ENCODE measurements at places on chromosomes 7 and 10. TPM values are rescaled to one million over a fixed set of nuclear protein-coding genes. Genes with fewer than 3 reads are reported as not detected.

DNA sequence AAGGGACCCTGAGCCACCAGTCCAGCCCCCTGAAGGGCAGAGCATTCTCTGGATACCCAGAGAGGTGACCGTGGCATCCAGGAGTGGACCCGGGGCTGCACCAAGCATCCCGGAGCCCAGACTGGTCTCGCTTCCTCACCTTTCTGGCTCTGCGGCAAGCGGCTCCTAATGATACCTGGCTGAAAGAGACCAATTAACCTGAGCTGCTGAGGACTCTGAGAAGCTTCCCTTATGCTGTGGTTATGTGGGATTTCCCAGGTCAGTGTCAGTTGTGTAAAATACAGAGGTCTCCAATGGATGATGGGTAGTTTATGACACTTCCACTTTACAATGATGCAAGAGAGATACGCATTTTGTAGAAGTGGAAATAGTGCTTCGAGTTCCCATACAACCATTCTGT is 51.5 kb downstream of the PFKFB3 start:
- DNase-seq, result no peak

DNA sequence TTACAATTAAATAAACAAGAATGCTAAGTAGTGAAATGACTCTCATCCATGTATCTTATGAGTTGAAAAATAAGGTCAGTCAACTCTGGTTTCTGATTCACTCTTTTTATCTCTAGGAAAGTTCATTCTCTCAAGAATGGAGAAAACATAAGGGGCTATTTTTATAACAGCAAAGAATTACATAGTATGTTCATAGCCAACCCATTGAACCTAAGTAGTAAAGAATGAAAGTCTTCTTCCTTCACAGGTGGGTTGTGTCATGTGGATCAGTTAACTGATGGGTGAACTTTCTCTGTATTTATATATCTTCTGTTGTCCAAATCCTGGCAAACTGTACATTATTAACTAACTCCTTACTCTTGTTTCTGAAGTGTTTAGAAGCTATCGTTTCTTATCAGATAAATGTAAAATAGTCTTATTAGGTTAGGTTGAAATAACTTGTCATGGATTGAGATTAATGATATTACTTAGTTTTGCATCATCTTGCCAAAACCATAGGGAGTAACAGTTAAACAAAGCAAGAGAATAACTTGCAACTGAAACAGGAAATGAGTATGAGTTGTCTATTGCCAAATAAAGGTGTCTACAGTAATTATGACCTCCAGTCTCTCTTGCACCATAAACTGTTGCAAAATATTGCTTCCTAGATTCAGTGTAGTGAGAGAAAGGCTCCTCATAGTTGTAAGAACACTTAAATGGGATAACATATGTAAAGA is 86.8 kb downstream of the ANKRD7 start:
- peak; percentile 92 for DNase-seq

- no peak for DNase-seq
These were observed 31.6 kb upstream of the PRSS37 start for GRCh38 chr7:141872931-141873330.

- DNase-seq, result no peak
These were observed 11.7 kb upstream of the MTERF1 start for GRCh38 chr7:91892099-91892705.

- no peak for DNase-seq
These were observed 31.8 kb upstream of the TMEM273 start for GRCh38 chr10:49220031-49220430.

The ACBD7 gene
- 0.63 TPM for total RNA-seq

DNA sequence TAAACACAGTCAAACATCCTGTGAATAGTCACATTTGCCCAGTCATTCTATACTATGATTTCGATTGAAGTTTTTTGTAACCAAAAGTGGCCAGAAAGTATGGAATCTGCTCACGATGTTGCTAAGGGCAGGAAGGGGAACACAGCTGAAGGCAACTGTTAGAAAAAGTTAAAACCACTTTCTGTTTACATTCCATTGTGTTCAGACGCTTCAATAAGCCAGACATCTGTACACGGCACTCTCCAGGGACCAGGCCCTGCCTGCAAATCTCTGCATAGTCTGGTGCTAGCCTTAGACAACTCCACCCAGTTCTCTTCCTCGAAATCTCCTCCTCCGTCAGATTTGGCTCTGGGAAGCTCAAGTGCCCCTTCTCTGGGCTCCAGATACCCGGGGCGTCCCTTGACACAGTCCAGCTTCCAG is 17.1 kb upstream of the TMEM120A start:
- no peak for DNase-seq

The TRA2A gene
- total RNA-seq, result 113 TPM

DNA sequence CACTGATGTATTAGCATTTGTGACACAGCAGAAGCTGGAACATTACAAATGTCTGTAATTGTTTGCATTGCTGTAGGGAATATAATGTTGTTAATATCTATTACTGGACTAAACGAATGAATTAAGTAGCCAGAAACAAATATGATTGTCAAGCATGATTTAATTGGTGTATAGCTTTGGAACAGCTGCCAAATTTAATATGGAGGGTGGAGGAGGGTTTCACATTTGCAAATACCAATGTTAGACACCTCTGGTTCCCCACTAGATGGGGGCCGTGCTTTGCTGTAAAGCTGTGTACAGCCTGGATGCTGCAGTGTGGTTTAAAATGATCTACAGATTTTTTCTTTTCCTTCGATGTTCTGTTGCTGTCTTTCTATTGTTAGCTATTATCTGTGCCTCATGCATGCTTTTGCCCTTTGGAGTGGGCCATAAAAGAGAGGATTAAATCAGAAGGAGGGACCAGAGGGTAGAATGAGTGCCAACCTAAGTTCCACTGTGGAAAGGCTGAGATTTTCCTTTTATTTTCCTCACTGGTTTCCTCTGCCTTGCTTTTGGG is 23.1 kb downstream of the DNAJB9 start:
- DNase-seq, result peak; percentile 11

DNA sequence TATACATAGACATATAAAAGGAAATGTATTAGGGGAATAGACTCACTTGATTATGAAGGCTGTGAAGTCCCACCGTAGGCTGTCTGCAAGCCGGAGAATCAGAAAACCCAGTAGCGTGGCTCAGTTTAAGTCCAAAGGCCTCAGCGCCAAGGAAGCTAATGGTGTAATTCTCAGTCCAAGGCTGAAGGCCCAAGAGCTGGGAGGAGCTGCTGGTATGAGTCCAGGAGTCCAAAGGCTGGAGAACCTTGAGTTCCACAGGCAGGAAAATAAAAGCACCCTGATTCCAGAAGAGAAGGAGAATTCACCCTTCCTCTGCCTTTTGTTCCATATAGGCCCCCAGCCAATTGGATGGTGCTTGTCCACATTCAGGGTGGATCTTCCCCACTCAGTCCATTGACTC is 166.2 kb upstream of the TAC1 start:
- DNase-seq, result no peak

The CYP3A4 gene
- total RNA-seq, result not detected

The C10orf105 gene
- not detected for total RNA-seq

DNA sequence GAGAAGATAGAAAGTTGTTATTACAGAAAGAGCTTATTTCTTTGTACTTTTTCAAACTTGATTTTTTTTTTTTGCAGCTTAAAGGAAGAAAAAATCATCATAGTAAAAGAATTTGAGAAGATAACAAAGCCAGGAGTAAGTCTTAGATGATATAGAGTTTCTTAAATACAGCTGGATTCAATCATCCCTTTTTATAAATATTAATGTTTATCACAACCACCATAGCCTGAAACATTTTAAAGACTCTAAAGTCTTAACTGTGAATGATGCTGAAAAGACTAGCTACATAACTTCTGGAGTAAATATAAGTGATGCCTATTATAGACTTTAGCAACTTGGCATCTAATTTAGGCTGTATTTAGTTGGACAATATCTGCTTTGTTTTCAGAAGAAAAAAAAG is 54.8 kb upstream of the FGL2 start:
- no peak for DNase-seq

GRCh38 chr10:70494536-70494935 is 16.0 kb downstream of the PALD1 start:
- DNase-seq, result no peak

GRCh38 chr10:49619613-49620012 is 5.8 kb downstream of the CHAT start:
- no peak for DNase-seq

- DNase-seq, result no peak
These were observed 52.9 kb upstream of the HBP1 start for GRCh38 chr7:107115762-107116540.

The PLOD3 gene
- total RNA-seq, result 134 TPM

The NEURL1 gene
- not detected for total RNA-seq

GRCh38 chr7:88169717-88170320 is 50.0 kb downstream of the SRI start:
- DNase-seq, result peak; percentile 22

- DNase-seq, result no peak
These were observed 1.3 kb upstream of the DDX56 start for GRCh38 chr7:44575054-44575453.

GRCh38 chr7:6619961-6620360 is 4.6 kb downstream of the ZNF853 start:
- no peak for DNase-seq

GRCh38 chr10:31381171-31381570 is 62.2 kb downstream of the ZEB1 start:
- DNase-seq, result no peak

The RAMP3 gene
- total RNA-seq, result not detected

The CRHR2 gene
- total RNA-seq, result not detected

DNA sequence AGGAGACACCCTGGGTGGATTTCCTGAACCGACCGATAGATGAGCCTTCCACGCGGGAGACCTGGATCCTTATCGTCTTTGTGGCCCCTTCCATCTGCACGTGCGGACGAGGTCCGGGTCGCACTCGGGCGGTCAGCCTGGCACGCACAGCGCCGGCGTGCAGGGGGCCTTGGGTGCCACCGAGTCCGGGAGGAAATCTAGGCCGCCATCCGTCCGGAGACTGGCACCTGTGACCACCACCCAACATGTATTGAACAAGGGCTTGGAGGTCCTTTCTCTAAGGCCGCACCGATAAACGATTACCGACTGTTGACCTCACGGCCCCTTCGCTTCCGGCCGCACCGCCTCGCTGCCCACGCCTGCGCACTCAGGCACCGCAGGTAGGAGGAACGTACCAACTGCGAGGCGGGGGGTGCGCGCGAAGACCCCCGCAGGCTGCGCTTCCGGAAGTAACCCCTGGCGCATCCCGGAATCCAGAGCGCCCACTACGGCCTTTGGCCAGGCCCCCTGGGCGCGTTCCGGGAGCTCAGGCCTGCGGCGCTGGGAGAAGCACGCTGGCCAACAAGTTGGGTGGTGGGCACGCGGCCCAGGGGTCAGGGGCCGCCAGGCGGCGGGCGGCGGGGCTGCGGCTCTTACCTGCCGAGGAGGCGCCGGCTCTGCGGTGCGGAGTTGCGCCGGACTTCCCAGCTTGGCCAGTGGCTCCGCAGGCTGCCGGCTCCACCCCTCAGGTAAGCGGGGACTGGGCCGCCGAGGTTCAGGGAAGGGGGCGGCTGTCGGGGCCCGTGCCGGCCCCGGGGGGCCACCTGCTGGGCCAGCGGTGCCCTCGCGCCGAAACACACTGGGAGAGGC is at the start of the genes ACTR3C and LRRC61:
Gene ACTR3C, minus strand, starts transcription at position 713 of the 849 bp plus-strand sequence. CDS start 28,249 bp downstream, outside the sequence.
Gene LRRC61, plus strand, starts transcription at position 523 of the 849 bp plus-strand sequence. CDS start 13,507 bp downstream, outside the sequence.
- DNase-seq, result peak; percentile 35

DNA sequence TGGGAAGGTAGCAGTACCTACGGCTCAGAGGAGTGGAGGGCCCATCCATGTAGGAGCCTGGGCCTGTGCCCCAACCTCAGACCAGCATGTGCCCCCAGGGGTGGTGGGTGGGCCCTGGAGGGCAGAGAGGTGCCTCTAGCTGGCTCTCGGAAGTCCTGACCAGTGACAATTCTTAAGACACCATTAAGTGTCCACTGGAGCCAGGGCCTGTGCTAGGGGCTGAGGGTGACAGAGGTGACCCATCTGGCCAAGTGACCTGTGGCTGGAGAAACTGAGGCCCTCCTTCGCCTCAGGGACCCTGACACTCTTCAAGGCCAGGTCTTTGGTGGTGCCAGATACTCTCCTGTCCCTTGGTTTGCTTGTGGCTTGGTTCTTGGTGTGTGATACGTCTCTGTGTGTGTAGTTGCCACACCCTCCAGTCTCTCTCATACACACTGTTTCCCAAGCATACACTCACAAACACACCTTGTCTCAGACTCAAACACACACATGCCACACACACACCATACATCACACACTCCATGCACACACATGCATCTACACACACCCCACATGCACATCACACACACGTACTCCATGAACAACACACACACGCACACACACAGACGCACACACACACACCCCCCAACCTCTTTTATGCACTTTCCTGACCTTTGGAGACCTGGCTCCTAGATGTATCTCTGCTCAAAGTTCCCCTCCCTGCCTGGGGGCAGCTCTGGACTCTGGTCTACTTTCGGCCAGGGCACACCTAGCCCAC is 897 bp upstream of the RAMP3 start:
- no peak for DNase-seq

The TAS2R41 gene
- not detected for total RNA-seq

- DNase-seq, result no peak
These were observed 800 bp downstream of the MINDY3 start for GRCh38 chr10:15859509-15859905.

DNA sequence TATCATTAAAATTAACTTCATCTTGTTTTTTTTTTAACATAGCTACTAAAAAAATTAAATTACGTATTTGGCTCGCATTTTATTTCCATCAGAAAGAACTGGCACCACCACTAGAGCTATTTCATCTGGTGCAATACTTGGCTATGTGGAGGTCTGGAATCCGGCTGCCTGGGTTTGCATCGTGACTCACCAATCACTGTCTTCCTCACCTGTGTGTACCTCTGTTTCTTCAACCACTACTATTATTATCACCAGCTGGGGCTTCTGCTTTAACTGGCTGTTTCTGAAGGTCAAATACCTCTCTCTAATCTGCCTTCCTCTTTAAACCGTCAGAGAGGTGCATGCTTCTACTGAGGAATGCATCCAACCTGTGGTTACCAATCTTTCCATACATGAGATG is 6.5 kb downstream of the WDR91 start:
- peak; percentile 38 for DNase-seq

The AGAP6 gene
- 18.8 TPM for total RNA-seq

The HOXA13 gene
- total RNA-seq, result not detected

DNA sequence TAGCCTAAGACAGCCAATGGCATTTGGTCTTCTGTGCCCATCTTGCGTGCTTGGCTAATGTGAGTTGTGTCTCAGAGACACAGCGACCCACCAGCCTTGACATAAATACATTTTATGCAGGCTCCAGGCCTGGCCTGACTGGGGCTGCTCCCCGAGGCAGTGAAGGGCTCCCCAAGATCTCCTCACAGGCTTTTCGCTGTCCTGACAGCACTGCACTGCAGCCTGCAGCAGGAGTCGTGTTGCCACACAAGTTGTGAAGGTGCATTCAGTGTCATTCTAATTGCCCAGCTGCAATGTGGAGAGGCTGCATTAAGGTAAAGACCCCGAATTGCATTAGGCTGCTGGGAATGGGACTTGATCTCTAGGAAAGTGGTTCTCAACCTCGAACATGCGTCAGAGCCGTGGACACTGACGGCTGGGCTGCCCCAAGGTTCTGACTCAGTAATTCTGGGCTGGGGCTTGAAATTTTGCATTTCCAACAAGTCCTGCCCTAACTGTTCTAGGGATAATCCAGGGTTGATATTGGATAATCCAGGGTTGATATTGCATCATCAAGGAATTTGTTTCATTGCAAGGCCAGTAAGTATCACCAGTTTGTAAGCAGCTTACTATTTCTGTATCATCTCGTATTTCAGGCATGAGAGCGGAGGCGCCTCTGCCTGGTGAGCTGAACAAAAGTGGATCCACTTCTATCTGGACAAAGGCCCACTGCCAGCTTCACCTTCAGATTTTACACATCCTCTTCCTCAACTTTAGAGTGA is 108.7 kb upstream of the INSIG1 start:
- DNase-seq, result peak; percentile 66

Measured in MCF 10A (cell line).